ENCODE measurements at places on chromosomes 5 and 9.
A peak's percentile ranks its signal among the peaks of the same experiment; 100 is the strongest.

- no peak for DNase-seq
Measured at GRCh38 chr5:1008451-1009358, at the start of gene NKD2. Gene NKD2, plus strand, starts transcription at chr5:1008802. Its CDS starts 256 bp downstream, at chr5:1009058.

DNA sequence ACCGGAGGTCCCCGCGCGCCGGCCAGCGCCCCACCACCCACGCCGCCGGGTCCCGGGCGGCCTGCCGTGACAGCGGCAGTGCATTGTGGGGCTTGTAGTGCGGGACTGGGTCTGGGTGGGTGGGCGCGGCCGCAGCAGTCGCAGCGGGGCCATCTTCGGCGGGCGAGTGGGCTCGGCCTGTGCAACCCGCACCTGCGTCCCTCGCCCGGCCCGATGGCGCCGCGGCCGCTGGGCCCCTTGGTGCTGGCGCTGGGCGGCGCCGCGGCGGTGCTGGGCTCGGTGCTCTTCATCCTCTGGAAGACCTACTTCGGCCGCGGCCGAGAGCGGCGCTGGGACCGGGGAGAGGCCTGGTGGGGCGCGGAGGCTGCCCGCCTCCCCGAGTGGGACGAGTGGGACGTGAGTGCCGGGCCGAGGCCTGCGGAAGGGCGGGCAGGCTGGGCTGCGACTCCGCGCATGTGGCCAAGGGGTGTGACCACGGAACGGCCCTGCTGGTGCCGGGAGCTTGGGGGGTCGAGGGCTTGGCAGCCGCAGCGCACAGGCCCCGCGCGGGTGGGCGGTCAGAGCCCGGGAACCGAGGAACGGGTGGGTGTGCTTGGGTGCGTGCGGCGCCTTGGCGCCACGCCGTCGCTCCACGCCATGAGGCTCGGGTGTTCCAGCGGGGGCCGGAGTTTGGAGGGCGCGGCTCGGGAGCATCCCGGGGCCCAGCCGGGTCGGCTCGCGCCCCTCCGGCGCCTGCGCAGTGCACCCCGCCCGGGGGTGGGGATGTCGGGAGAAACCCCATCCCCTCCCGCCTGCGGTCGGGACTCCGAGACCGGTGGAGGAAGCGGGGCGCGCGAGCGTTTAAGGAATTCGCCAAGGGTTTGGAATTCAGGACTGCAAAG lies at the start of gene ARL10:
ARL10 (plus strand) TSS at position 137 of the 881 bp plus-strand sequence; CDS start at position 214, 77 bp downstream.
- DNase-seq = peak; percentile 30

DNA sequence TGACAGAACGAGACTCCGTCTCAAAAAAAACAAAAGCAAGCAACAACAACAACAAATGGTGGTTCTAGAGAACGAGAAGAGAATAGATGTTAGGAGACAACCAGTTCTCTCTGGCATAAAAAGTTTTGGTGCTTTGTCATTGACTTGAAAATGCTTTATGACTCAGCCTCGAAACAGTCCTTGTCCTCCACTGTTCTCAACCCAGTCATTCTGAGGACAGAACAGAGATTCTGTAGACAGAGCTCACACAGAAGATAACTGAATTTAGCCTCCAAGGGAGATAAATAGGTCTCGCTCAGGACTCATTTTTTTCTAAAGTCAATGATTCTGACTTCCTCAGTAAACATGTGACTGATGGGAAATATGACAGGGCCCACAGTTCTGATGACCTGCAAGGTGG lies 76.0 kb upstream of the FSTL4 start:
- DNase-seq = no peak

DNA sequence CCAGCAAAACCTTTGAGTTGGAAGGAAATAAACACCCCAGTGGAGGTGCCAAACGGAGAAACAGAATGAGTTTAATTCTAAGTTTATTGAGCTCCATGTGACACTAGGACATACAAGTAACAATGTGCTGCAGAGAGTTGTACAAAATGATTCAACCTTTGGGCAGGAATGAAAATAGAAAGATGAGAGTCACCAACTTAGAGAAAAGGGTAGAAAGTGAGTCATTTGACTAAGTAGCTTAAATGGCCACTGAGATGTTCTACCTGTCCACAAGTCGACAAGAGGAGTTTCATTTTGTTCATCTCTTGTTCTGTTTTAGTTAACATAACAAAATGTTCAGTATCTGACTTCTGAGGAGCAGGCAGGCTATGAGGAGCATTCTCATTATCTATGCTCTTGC lies 284.7 kb downstream of the NR2F1-AS1 start:
- DNase-seq = no peak

GRCh38 chr9:16386007-16386826 lies 484.3 kb downstream of the BNC2 start:
- DNase-seq = peak; percentile 80

- DNase-seq = no peak
Measured at GRCh38 chr9:135921749-135922310, 14.5 kb upstream of the CAMSAP1 start.

All from fibroblast of skin of left quadriceps (primary cell).